T-helper 1 cell (primary cell): ENCODE measurements at places on chromosomes 5 and 9.

- no peak for DNase-seq
Observed at GRCh38 chr9:112044186-112044585, 130.9 kb downstream of the SUSD1 start.

DNA sequence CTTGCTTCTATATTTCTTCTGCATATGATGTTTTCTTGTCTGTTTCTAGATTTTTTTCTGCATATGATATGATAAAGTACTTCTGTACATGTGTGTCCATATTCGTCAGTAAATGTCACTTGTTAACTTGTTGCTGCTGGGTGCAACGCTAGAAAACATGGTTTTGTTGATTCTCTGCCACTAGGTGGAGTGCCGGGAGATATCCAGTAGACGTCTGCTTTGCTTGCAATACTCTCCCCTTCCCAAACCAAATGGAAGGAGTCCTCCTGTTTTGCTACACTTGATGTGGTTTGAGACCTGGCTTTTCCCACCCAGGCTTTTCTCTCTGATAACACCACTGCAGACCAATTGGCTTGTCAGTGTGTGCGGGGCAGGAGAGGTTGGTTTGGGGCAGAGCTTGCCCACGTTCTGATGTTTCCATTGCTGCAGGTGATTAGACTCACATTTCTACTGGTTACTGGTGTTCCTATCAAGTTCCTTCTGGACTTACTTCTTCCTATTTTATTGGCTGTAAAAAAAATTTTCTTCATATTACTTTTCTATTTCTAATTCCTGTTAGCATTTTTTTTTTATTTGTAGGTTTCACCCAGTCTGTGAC, 900.0 kb upstream of the CDH10 start:
- no peak for DNase-seq

DNA sequence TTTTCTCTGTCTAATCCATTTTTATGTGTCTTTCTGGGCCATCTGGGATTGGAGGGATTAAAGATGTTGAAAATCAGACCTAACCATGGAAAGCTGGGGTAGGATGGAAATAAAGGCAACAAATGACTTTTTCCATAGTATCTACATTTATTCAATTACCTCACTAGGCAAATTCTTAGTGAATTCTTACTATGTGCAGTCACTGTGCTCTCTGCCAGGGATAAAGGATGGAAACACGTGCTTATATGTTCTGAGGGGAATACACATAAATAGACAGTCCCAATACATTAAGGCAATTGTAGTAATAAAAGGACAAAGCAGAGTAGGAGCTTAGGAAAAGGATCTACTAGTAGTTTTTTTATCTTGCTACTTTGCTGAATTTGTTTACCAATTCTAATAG, 214.2 kb downstream of the PRR16 start:
- DNase-seq, result no peak

GRCh38 chr5:160727296-160727997, 124.6 kb downstream of the ATP10B start:
- no peak for DNase-seq

- DNase-seq, result no peak
Observed at GRCh38 chr5:96780626-96781025, 27.1 kb downstream of the ERAP1 start.

- no peak for DNase-seq
Observed at GRCh38 chr9:130763331-130764171, 70.0 kb downstream of the EXOSC2 start.

DNA sequence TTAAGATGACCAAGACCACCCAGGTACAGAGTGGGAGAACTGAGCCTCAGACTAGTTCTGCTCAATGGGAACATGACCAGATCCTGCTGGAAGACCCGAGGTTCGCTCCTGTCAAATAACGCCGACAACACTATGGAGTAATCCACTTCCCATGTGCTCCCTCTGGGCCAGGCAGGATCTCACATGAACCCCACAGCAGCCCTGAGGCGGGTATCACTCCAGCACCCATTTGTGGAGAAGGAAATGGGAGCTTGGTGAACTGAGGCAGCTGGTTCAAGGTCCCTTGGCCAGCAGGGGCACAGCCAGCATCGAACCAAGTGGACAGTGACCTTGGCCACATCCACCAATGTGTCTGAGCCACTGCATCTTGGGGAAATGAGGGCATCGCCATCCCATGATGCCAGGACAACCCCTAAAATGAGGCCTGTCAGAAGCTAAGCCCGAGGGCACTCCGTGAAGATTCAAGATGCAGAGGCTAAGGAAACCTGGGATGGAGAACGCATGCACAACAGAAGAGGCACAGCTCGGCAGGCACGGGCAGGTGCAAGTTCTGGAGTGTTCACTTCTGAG, 8.5 kb downstream of the ANKS6 start:
- DNase-seq, result no peak
